ENCODE measurements at places on chromosomes 1 and 21.

GRCh38 chr1:205938682-205939081 is 4.6 kb downstream of the SLC26A9 start:
- DNase-seq = no peak

DNA sequence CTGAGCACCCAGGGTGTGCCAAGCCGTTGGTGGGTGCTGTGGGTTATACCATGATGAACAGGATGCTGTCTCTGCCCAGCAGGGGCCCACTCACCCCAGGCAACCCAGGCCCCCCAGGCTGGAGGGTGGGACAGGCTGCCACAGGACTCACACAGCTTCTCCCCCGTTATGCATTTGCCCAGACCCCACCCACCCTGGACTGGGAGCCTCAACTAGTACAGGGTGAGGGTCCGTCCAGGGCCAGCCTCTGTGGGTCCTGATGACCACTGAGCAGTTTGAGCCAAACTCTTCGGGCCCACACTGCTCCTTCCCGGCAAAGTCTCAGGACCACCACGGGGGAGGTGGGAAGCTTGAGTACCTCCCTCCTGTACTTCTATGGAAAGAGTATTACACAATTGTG is 3.8 kb upstream of the PRELP start:
- DNase-seq = no peak

- no peak for DNase-seq
Measured at GRCh38 chr1:160078512-160079195, 2.7 kb upstream of the KCNJ9 start.

DNA sequence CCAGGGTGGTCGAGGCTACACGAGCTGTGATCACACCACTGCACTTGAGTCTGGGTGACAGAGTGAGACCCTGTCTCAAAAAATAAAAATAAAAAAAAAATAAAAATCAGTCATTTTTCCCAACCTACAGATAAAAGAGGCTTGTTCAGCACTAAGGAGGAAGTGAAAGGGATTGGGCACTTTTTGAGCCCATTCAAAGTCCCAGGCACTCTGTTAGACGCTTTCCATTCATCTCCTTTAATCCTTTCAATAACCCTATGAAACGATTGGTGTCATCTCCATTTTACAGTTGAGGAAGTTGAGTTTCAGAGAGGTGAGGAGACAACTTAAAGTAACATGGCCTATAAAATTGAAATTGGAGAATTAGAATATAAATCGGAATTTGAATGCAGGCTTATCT is 10.4 kb upstream of the AGO4 start:
- no peak for DNase-seq

- no peak for DNase-seq
Measured at GRCh38 chr21:25536752-25537151, 70.5 kb downstream of the MRPL39 start.

DNA sequence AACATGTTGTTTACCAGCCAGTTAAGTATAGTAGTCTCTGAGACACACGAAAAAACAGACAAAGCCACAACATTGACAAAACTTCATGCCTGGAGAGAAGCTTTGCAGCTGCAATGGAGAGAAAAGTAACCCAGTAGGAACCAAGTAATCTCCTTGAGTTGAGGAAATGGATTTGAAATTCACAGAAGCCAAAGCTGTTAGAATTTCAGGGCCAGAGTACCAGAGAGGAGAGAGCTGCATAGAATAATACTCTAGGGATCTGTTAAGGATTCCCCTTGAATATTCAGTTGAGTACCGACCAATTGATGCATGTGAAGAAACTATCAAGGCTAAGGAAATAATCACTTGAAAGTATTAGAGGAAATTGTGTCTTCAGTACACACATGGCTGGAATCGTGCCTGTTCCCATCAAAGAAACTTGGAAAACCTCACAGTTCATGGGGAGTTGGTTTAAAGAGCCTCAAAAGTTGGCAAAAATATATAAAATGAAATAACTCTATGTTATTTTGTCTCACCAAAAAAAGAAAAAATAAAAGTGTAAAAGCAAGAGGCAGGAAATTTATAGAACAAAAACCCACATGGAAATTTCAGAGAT is 324.0 kb upstream of the NEGR1 start:
- no peak for DNase-seq
